ENCODE measurements at places on chromosomes 4 and X.
A peak's percentile ranks its signal among the peaks of the same experiment; 100 is the strongest.

DNA sequence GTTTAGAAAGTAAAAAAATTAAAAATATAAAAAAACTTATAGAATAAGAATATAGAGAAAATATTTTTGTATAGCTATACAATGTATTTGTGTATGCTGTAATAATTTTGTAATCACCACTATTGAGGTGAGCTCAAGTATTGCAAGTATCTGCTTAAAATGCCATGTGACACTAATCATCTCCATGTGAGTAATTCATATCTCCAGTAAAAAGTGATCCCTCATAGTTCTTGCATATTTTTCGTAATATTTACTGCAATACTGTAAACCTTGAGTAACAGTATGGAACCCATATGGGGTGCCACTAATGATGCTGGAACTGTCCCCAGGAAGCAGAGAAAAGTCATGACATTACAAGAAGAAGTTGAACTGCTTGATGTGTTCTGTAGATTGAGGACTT lies 43.2 kb upstream of the HUWE1 start:
- H3K36me3 ChIP-seq: no peaks in the 10 kb centered on the region
- peaks cover 3% of the 10 kb centered on the region for H3K4me1 ChIP-seq
- H3K27me3 ChIP-seq: no peaks in the 10 kb centered on the region
- no peak overlapping the region for H3K27ac ChIP-seq
- no peak for DNase-seq
- no peak overlapping the region for H3K4me3 ChIP-seq

- no peaks in the 10 kb centered on the region for H3K27me3 ChIP-seq
- no peak for DNase-seq
- H3K36me3 ChIP-seq: peaks cover 2% of the 10 kb centered on the region
- peaks cover 5% of the 10 kb centered on the region for H3K4me1 ChIP-seq
Observed at GRCh38 chr4:15547392-15547791, 77.7 kb downstream of the CC2D2A start.

GRCh38 chrX:28988246-28988645 lies 401.0 kb downstream of the IL1RAPL1 start:
- H3K36me3 ChIP-seq: no peaks in the 10 kb centered on the region
- no peaks in the 10 kb centered on the region for H3K27me3 ChIP-seq
- no peak overlapping the region for H3K4me3 ChIP-seq

DNA sequence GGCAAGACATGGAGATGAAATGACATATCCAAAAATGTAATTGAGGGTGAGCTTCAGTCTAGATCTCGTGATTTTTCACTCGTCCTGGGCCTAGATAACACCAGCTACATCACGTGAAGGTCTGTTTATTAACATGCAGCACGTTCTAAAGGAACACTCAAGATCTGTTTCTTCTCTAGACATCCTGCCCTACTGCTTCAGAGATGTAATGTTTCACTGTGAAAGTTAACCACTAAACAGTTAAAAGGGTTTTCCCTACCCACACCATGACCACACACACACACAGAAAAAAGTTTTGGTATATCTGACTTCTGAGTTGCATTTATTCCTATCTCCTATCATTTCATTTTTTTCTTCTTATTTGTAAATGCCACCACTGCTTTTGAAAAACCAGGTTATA lies 52.3 kb upstream of the SMIM31 start:
- H3K27me3 ChIP-seq: no peaks in the 10 kb centered on the region
- DNase-seq: no peak
- H3K36me3 ChIP-seq: no peaks in the 10 kb centered on the region
- no peaks in the 10 kb centered on the region for H3K4me1 ChIP-seq
- H3K27ac ChIP-seq: no peak overlapping the region

GRCh38 chr4:184310171-184310567 lies 92.5 kb upstream of the ENPP6 start:
- no peaks in the 10 kb centered on the region for H3K36me3 ChIP-seq
- peak overlapping the region; percentile 22 for H3K27ac ChIP-seq
- no peak overlapping the region for H3K4me3 ChIP-seq
- DNase-seq: peak; percentile 20
- no peaks in the 10 kb centered on the region for H3K27me3 ChIP-seq

GRCh38 chr4:73156394-73156793 lies 86.9 kb upstream of the COX18 start:
- H3K27me3 ChIP-seq: no peaks in the 10 kb centered on the region
- DNase-seq: no peak
- no peak overlapping the region for H3K4me3 ChIP-seq
- no peak overlapping the region for H3K27ac ChIP-seq
- H3K36me3 ChIP-seq: no peaks in the 10 kb centered on the region

GRCh38 chr4:64000241-64000640 lies 409.0 kb downstream of the TECRL start:
- no peaks in the 10 kb centered on the region for H3K4me1 ChIP-seq
- no peak overlapping the region for H3K4me3 ChIP-seq
- DNase-seq: no peak
- H3K36me3 ChIP-seq: no peaks in the 10 kb centered on the region
- no peaks in the 10 kb centered on the region for H3K27me3 ChIP-seq
- H3K27ac ChIP-seq: no peak overlapping the region

- no peak overlapping the region for H3K4me3 ChIP-seq
- H3K27me3 ChIP-seq: no peaks in the 10 kb centered on the region
- H3K4me1 ChIP-seq: no peaks in the 10 kb centered on the region
- no peak for DNase-seq
- H3K27ac ChIP-seq: no peak overlapping the region
Observed at GRCh38 chrX:136806891-136807410, 26.2 kb upstream of the ARHGEF6 start.

GRCh38 chrX:19334945-19335626 lies 8.6 kb upstream of the PDHA1 start:
- H3K36me3 ChIP-seq: no peaks in the 10 kb centered on the region
- H3K27me3 ChIP-seq: no peaks in the 10 kb centered on the region
- no peak overlapping the region for H3K4me3 ChIP-seq
- H3K27ac ChIP-seq: no peak overlapping the region
- no peak for DNase-seq

DNA sequence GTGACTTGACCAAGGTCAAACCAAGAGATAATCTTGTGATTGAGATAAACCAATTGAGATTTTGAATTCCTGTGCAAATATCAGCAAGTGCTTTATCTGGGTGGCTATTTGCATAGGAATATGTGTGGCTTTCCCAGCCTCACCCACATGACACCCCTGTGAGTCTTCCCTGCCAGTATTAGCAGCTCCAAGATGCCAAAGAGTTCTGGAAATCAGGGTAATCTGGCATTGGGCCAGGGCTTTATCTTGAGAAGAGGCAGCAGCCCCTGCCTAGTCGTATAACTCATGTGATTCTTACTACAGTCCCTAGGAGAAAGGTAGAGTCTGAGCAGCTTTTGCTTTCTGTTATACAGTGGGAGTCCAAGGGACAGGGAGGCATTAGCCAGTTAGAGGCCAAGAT lies 87.7 kb downstream of the RLIM start:
- H3K27me3 ChIP-seq: no peaks in the 10 kb centered on the region
- H3K36me3 ChIP-seq: no peaks in the 10 kb centered on the region
- H3K4me1 ChIP-seq: no peaks in the 10 kb centered on the region

GRCh38 chr4:53183754-53184153 lies 182.1 kb downstream of the SCFD2 start:
- DNase-seq: no peak
- H3K27ac ChIP-seq: no peak overlapping the region
- H3K27me3 ChIP-seq: no peaks in the 10 kb centered on the region
- no peak overlapping the region for H3K4me3 ChIP-seq
- no peaks in the 10 kb centered on the region for H3K4me1 ChIP-seq
- H3K36me3 ChIP-seq: peaks cover 4% of the 10 kb centered on the region

- H3K36me3 ChIP-seq: no peaks in the 10 kb centered on the region
- H3K4me3 ChIP-seq: no peak overlapping the region
- H3K27me3 ChIP-seq: no peaks in the 10 kb centered on the region
- H3K27ac ChIP-seq: no peak overlapping the region
- no peak for DNase-seq
Observed at GRCh38 chr4:120821977-120822376, 100.5 kb downstream of the PRDM5 start.

DNA sequence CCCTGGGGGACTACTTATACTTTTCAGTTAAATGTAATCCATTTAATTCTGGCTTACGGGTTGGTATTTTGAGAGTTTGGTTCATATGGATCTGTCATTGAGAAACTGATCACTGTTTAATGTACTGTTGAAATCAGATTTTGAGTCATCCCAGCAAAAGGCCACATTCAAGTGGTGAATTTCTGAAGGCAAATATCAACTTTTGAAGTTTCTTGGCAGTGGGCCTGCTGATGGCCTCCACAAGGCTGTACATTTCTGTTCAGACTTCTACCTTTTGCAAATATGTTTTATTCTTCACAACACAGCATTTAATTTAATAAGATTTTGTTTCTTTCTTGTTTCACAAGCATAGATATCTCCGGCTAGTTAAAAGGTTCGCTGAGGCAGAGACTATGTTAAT lies 138.7 kb downstream of the PDGFC start:
- H3K27me3 ChIP-seq: no peaks in the 10 kb centered on the region
- H3K4me1 ChIP-seq: no peaks in the 10 kb centered on the region
- H3K36me3 ChIP-seq: no peaks in the 10 kb centered on the region
- H3K4me3 ChIP-seq: no peak overlapping the region
- no peak overlapping the region for H3K27ac ChIP-seq

- no peak overlapping the region for H3K27ac ChIP-seq
- no peak overlapping the region for H3K4me3 ChIP-seq
- no peak for DNase-seq
- no peaks in the 10 kb centered on the region for H3K27me3 ChIP-seq
- no peaks in the 10 kb centered on the region for H3K36me3 ChIP-seq
Observed at GRCh38 chrX:65726715-65727114, 59.3 kb downstream of the MSN start.

DNA sequence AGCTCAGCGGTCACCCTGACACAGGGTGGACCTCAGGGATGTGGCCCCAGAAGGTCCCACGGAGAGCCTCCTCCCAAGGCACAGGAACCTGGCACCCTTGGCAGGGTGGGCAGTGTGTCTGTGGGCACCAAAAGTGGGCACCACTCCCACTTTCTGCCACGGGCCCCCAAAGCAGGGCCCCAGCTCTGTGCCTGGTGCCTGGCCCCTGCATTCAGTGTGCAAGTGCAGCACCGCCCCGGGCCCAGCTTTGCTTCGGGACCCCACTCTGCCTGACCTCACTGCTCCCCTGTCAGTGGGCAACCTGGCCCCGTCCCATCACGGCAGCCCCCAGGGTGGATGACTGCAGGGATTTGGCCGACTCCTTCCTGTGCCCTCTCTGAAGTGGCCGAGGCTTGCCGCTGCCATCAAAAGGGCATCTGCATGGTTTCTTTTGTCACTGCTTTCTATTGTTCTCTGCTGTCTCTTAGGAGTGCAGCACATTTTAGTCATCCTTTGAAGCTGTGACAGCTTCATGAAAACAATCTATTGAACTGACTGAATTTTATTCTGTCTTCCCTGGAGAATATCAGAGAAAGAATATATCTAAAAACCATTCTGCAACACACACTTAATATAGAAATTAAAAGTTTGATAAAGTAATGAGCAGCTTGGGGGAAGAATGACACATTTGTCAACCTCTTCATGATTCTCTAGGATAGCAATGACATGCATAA lies 302.4 kb downstream of the FAM47B start:
- no peak overlapping the region for H3K4me3 ChIP-seq
- H3K27ac ChIP-seq: no peak overlapping the region
- no peak for DNase-seq
- no peaks in the 10 kb centered on the region for H3K4me1 ChIP-seq
- no peaks in the 10 kb centered on the region for H3K36me3 ChIP-seq

- no peak overlapping the region for H3K4me3 ChIP-seq
- no peak for DNase-seq
Observed at GRCh38 chr4:95465010-95465409, 83.8 kb downstream of the UNC5C start.

DNA sequence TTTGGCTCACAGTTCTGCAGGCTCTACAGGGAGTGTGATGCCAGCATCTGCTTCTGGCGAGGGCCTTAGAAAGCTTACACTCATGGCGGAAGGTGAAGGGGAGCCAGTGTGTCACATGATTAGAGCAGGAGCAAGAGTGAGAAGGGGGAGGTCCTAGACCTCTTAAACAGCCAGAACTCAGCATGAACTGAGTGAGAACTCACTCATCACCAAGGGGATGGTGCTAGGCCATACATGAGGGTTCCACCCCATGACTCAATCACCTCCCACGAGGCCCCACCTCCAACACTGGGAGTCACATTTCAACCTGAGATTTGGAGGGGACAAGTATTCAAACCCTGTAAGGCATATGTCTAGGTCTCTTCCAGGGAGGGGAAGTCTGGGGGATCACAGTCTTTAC lies 33.4 kb downstream of the SPRY1 start:
- H3K4me1 ChIP-seq: no peaks in the 10 kb centered on the region
- DNase-seq: no peak
- no peak overlapping the region for H3K4me3 ChIP-seq
- H3K36me3 ChIP-seq: no peaks in the 10 kb centered on the region
- no peaks in the 10 kb centered on the region for H3K27me3 ChIP-seq

DNA sequence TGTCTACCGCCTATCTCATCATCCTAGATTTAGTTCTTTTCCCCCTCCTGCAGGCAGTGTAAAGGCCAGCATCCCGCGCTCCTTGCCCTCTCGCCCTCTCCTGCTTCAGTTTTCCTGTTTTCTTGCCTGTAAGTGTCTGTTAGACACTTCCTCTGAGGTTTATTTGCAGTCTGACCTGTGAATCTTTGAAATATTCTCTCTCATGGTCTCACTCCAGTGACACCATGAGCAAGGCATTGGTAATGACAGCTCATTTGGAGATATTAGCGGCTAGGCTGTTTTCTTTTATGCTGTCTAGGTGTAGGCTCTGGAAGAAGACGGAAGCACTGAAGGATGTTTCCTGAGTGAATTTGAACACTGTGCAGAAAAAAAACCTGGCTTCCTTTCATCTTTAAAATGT lies 179.6 kb downstream of the KDR start:
- H3K4me3 ChIP-seq: no peak overlapping the region
- H3K27me3 ChIP-seq: no peaks in the 10 kb centered on the region
- peaks cover 31% of the 10 kb centered on the region for H3K4me1 ChIP-seq
- peak; percentile 42 for DNase-seq
- H3K36me3 ChIP-seq: no peaks in the 10 kb centered on the region

- H3K4me1 ChIP-seq: peaks cover 5% of the 10 kb centered on the region
- no peak overlapping the region for H3K27ac ChIP-seq
- H3K36me3 ChIP-seq: no peaks in the 10 kb centered on the region
- H3K27me3 ChIP-seq: no peaks in the 10 kb centered on the region
- no peak for DNase-seq
- H3K4me3 ChIP-seq: no peak overlapping the region
Observed at GRCh38 chrX:15160558-15161095, 109.3 kb downstream of the ASB9 start.
